ENCODE measurements at places on chromosomes 13 and 19.

GRCh38 chr13:53098455-53098854 is 69.8 kb downstream of the OLFM4 start:
- DNase-seq = no peak

GRCh38 chr19:13260883-13261653 is 110.9 kb downstream of the IER2 start:
- no peak for DNase-seq

- DNase-seq = no peak
Measured at GRCh38 chr19:55305983-55306562, 19.1 kb downstream of the TMEM150B start.

DNA sequence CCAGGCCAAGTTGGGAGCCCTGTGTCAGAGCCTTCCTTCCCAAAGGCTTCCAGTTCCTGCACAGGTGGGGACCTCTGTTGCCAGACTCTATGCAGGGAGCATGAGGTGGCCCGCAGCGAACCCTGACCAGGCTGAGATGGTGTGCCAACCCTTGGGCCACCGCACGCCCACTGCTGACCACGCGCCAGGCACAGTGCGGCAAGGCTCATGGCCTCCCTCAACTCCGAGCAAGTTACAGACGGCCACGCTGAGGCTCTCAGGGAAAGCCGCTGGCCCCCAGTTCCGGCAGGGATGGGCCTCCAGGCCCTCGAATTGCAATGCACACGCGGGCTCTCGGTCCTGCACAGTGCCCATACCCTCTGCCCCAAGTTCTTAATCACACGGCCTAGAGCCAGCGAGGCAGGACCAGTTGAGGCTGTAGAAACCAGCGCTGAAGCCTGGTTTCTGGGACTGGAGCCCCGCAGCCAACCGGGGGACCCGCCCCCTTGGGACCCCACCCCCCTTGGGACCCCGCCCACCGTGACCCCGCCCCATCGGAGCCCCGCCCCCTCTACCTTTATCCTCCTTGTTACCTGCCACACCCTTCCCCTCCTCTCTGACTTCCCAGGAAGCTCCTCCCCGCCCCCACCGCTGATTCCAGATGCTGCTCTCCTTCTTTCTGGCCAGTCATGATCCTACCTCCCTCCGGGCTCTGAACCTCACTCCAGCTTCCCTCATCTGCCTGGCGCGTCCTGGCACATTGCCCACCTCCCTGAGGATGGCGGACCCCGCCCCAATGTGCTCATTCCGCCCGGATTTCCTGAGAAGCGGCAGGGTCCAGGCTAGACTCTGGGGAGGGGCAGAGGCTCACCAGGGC is 6.0 kb downstream of the PEX11G start:
- no peak for DNase-seq

GRCh38 chr13:76533251-76533650 is 353.0 kb downstream of the KCTD12 start:
- no peak for DNase-seq

GRCh38 chr19:41531438-41532311 is 44.3 kb upstream of the CEACAM21 start:
- peak; percentile 81 for DNase-seq

- DNase-seq = no peak
Measured at GRCh38 chr13:47415048-47415447, 518.2 kb upstream of the HTR2A start.

GRCh38 chr19:56573914-56574313 is 6.6 kb downstream of the ZNF470 start:
- no peak for DNase-seq

DNA sequence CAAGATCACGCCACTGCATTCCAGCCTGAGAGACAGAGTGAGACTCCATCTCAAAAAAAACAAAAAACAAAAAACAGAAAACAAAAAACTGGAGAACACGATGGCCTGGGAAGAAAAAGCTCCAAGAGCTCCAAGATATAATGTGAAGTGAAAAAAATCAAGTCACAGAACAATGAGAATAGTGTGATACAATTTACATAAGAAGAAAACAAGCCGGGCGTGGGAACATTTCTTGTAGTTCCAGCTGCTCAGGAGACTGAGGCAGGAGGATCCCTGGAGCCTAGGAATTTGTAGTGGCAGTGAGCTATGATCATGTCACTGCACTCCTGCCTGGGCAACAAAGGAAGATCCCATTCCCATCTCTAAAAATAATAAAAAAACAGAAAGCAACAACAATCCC is 8.5 kb upstream of the LMTK3 start:
- no peak for DNase-seq

GRCh38 chr13:110454227-110454859 is 107.2 kb downstream of the RAB20 start:
- no peak for DNase-seq

- DNase-seq = no peak
Measured at GRCh38 chr13:85970727-85971126, 171.5 kb upstream of the SLITRK6 start.

DNA sequence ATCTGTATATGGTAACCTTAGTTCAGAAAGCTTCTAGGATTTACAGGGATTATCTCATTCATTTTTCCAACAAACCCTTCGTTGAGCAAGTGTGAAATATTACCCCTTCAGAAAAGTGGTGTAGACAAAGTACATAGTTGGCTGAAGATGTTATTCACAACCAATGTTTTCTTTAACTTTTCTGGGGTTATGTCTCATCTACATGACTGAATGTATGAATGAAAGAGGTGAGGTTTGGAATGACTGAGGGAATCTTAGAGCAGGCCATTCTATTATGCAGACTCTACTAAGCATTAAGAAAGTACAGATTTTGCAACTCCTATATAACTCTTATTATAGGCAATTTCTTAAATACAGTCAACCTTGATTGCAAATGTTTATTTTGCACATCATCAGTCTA is 167.2 kb downstream of the NDFIP2 start:
- no peak for DNase-seq

GRCh38 chr13:97322740-97323342 is 100.7 kb downstream of the MBNL2 start:
- DNase-seq = no peak

GRCh38 chr13:77878190-77878589 is 40.4 kb downstream of the EDNRB start:
- DNase-seq = no peak

GRCh38 chr13:46382224-46382623 is 4.8 kb downstream of the RUBCNL start:
- no peak for DNase-seq

- DNase-seq = no peak
Measured at GRCh38 chr13:81017513-81018152, 676.7 kb upstream of the SPRY2 start.

DNA sequence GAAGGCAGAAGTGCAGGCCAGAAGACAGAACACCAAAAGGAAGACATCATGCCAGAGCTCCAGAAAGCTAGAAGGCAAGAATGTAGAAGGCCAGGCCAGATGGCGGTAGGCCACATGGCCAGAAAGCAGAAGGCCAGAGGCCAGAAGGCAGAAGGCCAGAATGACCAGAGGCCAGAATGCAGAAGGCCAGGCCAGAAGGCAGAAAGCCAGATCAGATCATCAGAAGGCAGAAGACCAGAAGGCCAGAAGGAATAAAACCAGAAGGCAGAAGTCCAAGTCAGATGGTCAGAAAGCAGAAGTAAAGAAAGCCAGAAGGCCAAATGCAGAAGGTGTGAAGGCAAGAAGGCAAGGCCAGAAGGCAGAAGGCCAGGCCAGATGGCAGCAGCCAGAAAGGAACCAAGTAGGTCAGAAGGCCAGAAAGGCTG is 185.0 kb downstream of the TUBA3C start:
- DNase-seq = no peak

DNA sequence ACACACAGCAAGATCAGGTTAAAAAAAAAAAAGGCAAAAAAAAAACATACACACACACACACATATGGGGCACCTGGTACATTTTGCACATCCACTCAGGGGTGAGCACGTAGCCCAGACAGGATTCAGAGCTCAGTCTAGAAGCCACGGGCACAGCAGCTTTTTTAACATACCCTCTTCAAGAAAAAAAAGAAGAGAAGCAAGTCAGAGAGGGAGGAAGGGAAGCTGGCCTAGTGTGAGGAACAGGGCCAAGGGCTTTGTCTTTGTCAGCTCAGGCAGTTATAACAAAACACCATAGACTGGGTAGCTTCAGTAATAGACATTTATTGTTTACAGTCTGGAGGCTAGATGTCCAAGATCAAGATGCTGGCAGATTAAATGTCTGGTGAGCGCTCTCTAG is 2.3 kb upstream of the TPM4 start:
- peak; percentile 44 for DNase-seq

- no peak for DNase-seq
Measured at GRCh38 chr19:39030854-39031367, 1.4 kb downstream of the FBXO27 start.

GRCh38 chr19:54137699-54138488 is at the start of gene CNOT3:
Gene CNOT3, plus strand, starts transcription at chr19:54137762. Its CDS starts 5,217 bp downstream, at chr19:54142979.
- DNase-seq = peak; percentile 43

DNA sequence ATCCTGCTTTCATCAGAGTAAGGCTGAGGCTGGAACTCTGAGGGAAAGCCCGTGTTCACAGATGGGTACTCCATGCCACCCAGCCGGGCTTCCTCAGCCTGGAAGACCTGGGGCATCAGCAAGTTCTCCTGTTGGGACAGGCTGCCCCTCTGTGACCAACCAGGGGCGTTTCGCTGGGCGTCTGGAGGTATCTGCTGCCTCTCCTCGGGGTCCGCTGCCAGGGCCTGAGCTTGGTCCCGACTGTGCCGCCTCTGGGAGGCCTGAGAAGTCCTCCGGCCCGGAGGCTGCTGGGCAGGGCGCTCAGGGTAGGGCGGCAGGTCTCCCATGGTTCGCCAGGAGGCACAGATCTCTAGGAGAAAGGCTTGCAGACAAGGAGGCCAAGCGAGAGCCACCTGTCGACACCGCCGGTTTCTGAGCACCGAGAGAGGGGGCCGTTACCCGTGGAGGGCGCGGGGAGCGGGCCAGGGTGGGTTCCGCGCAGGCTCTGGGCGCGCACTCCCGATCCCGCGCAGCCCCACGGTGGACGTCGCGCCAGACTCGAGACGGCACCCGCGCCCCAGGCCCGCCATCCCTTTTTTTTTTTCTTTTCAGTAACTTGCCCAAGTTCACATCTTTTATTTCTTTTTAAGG is at the start of gene RSPH6A:
Gene RSPH6A (minus strand): TSS at position 458 of the 630 bp plus-strand sequence. CDS start 132 bp downstream, at position 326.
- no peak for DNase-seq

DNA sequence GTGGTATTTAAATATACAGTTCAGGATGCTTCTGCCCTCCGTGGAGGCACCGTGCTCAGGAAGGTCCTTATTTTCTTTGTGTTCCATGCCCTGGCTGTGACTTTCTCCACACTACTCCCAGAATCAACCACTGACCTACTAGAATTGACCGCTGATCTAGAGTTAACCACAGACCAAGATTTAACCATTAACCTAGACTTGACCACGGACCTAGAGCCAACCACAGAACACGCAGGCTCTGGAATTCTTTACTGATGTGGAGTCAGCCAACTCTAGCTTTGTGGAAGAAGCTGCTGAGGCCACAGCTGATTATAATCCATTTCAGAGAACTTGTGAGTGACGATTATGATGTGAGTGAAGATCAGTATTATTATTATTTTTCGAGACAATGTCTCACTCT is 18.0 kb downstream of the GTF2F2 start:
- no peak for DNase-seq

DNA sequence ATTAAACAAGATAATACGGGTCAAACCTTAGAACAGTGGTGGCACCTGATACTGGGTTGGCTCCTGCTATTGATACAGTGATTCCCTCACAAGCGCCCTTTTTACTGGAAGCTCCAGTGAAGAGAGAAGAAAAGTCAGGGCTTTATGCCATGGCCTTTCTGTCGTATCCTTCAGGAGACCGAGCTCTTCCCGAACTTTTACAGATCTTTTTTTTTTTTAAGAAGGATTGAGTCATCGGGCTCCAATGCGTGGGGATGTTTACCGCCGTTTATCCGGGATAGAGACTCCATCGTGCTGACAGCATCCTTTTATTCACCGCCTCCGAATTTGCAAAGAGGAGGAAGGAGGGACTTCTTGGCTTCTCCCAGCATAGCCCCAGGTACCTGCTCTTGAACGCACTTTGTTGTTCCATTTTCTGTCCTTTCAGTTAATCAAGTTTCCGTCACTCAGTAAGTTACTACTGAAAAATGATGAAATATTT is 574 bp downstream of the ZNF227 start:
- DNase-seq = no peak

DNA sequence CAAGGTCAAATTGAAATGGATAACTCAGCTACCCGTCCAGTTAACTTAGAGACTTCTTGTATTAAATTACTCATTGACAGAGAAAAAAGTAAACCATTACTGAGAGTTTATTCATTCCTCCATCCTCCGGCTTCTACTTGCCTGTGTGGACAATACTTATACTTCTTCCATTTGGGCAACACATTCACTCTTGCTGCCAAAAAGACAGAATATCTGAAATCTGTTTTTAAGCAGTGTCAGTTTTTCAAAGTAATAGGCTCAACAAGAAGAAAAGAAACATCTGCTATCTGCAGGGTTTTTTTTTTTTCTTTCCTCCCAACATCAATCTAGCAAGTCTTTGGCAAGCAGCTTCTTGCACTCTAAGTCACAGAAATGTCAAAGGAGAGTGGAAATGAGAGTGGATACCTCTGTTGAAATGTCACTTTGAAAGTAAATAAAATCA is 1142.8 kb downstream of the PCDH9 start:
- no peak for DNase-seq

- no peak for DNase-seq
Measured at GRCh38 chr19:2333027-2333806, 4.7 kb downstream of the SPPL2B start.

- no peak for DNase-seq
Measured at GRCh38 chr13:87324558-87324957, 346.6 kb upstream of the SLITRK5 start.

- no peak for DNase-seq
Measured at GRCh38 chr19:4624301-4624700, 15.0 kb upstream of the TNFAIP8L1 start.

GRCh38 chr13:22235285-22235949 is 564.5 kb downstream of the FGF9 start:
- no peak for DNase-seq

- DNase-seq = no peak
Measured at GRCh38 chr19:5192568-5192967, 148.0 kb downstream of the PTPRS start.

DNA sequence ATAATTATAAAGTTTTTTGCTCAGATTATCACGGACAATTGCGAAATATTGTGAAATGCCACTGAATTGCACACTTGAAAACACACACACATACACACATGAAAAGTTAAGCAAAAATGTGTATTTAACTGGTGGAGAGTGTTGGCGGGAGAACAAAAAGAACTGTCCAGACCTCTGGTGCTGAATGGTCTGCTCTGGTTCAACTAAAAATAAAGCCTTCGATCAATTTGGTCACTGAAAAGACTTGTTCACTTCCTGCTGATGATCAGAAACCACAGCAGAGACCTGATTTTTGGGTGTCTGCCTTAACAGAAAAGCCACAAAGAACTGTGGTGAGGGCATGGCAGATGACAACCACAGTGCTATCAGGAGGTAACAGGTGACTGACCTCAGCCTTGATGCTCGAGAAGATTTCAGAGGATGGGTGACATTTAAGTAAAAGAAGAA is 4.0 kb upstream of the IGFL1 start:
- DNase-seq = no peak

- DNase-seq = no peak
Measured at GRCh38 chr13:39282400-39282972, 244.2 kb downstream of the NHLRC3 start.
